DMS 273 treated with DMSO at 0.1 percent for 48 hours (cell line): ENCODE measurements at places on chromosomes 5 and 9.

DNA sequence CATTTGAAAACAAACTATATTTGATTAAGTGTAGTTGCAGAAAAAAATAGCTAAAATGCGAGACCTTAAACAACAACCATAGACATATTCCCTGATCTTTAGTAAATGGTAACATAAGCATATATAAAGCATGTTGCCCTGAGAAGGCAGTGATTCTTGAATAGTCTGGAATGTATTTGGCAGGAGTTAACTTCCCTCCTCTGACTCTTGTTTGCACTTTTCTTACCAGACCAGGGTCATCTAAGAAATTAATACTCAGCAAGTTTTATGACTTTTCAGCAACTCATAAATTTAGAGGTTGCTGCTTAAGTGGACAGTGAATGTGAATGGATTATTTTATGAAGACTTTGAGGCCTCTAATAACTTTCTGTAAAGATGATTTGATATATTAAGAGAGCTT lies 55.3 kb upstream of the NUDT12 start:
- DNase-seq: no peak

- no peak for DNase-seq
Observed at GRCh38 chr5:178121391-178122276, 8.3 kb downstream of the N4BP3 start.

DNA sequence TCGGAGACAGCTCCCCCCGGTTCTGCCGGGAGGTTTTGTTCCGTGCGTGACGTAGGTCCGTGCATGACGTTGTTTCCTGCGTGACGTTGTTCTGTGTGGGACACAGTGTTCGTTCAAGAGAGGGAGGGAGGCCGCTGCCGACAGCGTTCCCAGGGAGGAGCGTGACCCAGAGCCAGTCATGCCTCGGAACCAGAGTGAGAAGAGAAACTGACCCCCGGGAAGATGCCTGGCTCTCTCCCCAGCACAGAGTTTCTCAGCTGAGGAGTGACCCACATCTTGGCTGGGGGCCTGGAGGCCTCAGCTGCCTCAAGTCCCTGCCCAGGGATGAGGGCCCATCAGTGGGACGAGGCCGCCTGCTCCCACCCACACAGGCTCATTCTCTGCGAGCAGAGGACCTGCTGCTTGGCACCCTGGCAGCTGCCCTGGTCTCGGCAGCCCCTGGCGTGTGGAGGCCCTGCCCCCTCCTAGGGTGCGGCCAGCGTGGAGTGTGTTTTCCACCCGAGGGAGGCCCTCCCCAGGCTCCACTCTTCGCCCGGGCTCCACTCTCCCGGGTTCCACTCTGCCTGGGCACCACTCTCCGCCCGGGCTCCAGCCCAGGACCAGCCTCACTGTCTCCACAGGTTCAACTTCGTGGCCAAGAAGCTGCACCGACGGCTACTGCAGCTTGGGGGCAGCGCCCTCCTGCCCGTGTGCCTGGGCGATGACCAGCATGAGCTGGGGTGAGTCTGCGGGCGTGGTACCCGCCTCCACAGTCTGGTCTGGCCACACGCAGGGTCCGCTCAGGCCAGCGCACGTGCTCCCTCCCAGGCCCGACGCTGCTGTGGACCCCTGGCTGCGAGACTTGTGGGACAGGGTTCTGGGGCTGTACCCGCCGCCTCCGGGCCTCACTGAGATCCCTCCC lies 7.9 kb downstream of the NDOR1 start:
- no peak for DNase-seq

- DNase-seq: no peak
Observed at GRCh38 chr9:93958819-93959682, 3.9 kb upstream of the BARX1 start.

DNA sequence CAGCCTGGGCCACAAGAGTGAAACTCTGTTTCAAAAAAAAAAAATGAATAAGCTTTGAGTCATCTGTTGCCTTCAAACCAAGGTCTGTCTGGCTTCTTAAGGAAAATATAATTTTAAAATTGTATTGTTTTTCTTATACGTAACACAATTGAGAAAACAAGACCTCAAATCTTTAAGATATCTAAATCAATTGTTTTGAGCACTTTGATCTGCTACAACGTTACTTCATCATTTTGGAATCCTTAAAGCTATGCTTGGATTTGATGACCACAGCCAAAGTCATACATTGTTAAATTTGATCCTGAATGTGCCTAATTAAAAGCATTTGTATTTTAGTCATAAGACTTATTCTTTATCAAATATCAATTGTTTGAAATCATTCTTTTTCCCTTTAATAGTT lies 37.7 kb upstream of the VCAN start:
- DNase-seq: no peak

- no peak for DNase-seq
Observed at GRCh38 chr5:38724301-38725030, 121.3 kb upstream of the OSMR start.
